ENCODE measurements at places on chromosomes 1 and 21.

DNA sequence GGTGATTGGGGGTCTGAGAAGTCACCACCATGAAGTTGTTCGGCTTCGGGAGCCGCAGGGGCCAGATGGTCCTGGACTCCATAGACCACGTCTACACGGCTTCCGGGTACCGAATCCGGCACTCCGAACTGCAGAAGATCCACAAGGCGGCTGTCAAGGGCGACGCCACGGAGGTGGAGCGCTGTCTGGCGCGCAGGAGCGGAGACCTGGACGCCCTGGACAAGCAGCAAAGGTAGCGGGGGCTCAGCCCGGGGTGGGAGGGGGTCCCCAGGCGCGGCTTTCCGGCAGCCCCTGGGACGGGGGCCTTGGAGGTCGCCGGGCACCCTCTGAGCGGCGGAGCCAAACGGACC, 146.5 kb downstream of the LIPI start:
- no peak for DNase-seq

DNA sequence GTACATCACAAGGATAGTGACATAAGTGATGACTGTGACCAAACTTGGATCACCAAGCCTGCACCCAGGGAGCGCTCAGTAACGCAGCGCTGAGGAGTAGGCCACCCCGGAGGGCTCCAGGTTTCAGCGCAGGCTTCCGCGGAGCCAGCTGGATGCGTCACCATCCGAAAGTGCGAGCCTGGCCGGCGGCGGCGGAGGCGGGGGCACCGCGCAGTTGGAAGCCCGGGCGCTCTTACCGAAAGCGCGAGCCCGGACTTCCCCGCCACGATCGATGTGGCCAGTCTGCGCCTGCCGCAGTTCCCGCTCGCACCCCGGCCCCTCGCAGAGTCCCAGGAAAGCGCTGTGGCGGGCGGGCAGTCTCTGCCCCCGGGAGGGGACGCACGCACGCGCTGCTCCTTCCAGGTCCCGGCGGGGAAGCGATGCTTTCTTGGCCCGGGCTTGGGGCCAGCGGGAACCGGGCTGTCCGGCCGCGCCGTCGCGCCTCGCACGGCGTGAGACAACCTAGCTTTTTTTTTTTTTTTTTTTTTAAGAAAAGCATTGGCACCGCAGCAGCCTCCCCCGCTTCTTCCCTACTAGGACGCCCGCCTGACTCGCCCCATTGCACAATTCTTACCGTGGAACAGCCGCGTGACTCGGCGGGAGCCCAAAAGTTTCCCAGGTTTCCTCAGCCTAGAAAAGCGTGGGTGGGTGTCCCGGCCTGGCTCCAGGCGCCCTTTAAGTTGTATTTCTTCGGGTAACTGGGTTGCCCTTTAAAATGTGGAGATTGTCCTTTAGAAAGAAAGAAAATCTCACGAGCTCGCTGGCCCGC, 36.4 kb upstream of the JAK1 start:
- no peak for DNase-seq

DNA sequence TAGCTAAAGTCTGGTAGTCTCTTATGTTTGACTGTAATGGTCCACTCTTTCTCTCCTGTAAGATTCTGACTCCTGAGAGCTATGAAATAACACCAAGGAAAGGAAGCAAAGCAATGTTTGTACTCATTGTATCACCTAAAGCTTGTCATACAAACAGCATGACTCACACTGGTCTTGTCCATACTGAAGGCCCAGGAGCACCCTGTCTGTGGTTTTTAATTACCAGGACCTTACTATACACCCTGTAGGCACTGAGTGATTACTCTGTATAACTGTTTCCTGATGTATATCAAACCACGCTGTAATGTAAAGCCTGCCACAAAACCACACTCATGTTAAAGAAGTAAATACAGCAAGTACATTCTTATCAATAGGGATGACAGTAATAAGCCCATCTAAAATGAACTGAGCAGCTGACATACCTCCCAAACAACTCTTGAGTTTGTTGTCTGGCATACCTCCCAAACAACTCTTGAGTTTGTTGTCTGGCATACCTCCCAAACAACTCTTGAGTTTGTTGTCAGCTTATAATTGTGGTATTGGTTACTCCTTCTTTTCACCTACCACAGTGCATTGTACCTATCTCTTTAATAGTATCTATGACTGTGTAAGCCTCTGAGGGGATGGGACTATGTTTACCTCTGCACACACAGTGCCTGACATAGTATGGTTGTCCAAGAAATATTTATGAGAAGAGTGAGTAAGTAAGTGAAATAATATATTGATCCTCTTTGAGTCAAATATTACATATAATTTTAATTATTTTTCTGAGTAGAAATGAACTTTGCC, 11.6 kb upstream of the TNFSF18 start:
- DNase-seq, result no peak

DNA sequence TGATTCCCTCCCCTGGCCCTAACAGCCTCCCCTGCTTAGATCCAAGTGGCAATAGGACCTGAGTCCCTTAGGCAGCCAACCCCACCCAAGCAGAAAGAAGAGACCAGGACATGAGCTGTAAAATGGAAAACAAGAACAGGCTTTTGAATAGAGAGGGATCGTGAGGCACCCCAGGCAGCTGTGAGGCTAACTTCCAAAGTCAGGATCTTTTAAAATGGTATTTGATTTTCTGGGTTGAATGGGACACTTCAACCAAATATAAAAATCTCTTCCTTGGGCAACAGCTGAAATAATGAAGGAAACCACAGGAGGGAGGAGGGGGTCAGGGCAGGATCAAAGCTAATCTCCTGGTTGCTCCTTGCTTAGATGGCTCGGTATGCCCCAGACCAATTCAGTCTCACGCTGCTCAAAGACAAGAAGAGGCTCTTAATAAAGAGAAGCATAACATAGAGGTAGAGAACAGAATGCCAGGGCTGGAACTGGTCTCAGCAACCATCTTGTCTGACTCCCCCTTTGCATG, 28.6 kb upstream of the AVPR1B start:
- no peak for DNase-seq

- no peak for DNase-seq
These were observed 90.4 kb downstream of the DHRS3 start for GRCh38 chr1:12527564-12527963.

- no peak for DNase-seq
These were observed 6.0 kb downstream of the KLHDC8A start for GRCh38 chr1:205350691-205351141.

DNA sequence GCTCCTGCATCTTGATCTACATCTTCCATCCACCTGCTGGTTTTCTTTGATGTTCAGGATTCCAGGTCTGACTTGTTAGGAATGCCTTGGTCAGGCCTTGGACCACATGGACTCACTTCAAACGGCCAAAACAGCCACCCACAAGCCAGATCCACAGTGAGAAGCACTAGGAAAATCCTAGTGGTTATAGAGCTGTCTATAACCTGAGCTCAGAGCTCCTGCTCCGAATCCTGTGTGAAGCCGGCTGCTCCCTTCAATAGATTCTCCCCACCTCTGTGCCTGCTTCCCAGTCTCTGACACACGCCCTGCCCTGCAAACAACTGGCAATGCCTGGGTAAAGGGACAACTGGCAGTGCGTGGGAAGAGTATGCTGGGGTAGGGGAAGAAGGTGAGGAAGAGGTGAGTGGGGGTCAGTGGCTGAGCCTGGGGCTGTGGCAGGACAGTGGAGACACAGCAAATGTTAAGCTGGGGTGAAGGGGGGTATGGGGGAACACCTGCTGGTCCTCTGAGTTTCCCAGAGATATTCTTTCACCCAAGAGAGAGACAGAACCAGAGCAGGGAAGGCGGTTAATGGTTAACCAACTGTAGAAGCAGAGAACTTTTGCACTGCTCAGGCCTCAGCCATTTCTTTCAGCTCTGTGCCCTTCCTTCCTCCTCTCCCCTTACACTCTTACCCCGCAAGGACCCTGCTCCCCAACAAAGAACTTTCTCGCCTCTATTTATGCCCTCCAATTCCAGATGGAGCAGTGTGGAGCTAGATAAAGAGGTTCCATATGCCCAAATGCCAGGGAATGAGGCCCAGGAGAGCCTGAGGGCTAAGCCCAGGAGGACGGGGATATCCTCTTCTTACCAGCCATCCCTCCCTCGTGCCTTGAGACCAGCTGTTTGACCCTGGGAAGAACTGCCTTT, 4.5 kb downstream of the PLXNA2 start:
- no peak for DNase-seq

DNA sequence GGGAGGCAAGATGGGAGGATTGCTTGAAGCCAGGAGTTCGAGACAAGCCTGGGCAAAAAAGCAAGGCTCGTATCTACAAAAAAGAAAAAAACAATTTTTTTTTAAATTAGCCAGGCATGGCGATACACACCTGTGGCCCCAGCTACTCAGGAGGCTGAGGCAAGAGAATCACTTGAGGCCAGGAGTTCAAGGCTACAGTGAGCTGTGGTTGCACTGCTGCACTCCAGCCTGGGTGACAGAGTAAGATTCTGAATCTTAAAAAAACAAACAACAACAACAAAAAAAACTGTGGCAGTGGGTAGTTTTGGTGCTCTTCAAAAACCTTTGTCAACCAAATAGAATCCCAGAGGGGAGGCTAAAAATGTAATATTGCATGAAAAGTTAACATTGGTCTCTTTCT, 734 bp downstream of the PTPN22 start:
- DNase-seq, result no peak

DNA sequence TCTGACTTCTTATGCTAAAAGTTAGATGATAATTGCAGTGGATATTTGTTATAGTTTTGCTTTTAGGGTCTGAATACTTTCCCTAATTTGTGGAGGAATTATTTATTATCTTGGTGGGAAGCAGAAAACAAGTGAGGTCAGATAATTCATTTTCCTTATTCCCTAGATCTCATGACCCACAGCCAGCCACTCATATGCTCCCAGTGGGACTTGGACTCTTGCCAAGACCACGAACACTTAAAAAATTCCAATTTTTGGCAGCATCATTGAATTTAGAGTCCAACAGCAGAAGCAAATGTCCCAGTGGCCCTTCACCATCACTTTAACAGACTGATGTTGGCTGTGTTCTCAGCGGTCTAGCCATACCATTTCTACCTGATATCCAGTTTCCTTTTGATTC, 204.2 kb downstream of the HMCN1 start:
- no peak for DNase-seq

- DNase-seq, result no peak
These were observed 19.5 kb downstream of the SUSD4 start for GRCh38 chr1:223344491-223344890.

DNA sequence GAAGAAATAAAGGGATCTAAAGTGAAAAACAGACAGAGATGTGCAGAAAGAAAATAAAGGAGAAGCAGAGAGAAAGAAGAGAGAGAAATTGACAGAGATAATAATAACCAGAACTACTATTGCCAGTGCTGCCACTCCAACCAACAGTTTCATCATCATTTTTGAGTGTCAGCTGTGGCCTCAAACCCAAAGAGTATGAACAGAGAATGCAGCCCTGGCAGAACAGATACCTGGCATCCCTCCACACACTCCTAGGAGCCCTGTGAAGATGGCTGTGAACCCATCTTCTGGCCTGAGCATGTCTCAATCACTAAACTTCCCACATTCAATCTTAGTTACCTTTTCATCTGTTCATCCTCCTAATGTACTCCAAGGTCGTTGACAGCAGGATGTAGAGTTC, 385.8 kb upstream of the NFIA start:
- no peak for DNase-seq

DNA sequence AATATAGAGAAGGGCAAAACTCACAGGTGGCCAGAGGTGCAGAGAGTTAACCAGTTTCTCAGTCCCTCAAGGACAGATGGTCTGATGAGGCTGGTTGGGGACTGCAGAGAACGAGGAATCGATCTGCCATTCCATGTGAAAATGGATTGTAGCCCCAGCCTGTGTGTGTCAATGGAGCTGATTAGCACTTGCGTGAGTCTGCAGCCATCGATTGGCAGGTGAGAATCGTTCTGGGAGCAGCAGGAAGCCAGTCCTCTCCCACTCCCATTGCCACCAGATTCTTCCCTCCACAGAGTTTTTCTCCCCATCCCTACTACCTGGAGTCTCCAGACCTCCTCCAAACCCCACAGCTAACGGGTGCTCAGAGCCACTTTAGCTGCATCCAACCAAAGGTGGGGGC, 18.3 kb upstream of the PSMB2 start:
- DNase-seq, result no peak

GRCh38 chr1:162704673-162705424, 72.6 kb downstream of the DDR2 start:
- DNase-seq, result no peak

- DNase-seq, result no peak
These were observed 19.4 kb downstream of the KIAA2013 start for GRCh38 chr1:11906870-11907269.

DNA sequence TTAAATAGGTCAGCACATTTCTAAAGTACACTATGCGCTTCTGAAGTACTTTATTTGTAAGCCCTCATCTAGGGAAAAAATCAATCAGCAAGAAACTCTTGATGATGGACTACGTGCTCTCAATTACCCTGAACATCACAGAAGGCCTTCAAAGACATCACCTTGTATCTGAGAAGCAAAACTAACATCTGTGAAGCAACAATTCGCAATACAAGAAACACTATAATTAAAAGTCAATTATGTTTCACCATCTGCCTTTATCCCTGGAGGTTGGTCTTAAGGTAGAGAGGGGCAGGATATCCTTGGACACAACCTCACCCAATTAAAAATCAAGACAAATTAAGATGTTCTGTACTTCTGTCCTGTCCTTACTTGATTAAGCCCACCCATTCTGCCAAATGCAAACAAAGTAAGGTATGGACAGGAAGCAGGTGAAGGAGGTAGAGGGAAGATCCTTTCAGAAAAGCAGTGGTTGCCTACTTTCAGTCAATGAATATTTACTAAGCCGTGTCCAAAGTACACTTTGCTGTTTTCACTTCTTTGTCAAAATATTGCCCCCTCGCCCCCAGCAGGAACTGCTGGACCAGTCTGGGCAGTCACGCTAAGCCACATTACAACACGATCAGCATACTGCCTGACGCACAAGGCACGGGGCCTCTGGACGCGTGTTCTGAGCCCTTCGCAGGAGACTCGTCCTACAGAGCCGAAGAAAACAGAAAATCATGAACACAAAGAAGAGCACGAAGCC, 887 bp downstream of the SLC19A2 start:
- DNase-seq, result peak; percentile 75

GRCh38 chr1:51264451-51264850, 28.4 kb downstream of the RNF11 start:
- DNase-seq, result no peak

- DNase-seq, result no peak
These were observed 17.2 kb downstream of the NFYC start for GRCh38 chr1:40708750-40709099.

- DNase-seq, result no peak
These were observed 485.4 kb upstream of the PRMT6 start for GRCh38 chr1:106571109-106571508.

DNA sequence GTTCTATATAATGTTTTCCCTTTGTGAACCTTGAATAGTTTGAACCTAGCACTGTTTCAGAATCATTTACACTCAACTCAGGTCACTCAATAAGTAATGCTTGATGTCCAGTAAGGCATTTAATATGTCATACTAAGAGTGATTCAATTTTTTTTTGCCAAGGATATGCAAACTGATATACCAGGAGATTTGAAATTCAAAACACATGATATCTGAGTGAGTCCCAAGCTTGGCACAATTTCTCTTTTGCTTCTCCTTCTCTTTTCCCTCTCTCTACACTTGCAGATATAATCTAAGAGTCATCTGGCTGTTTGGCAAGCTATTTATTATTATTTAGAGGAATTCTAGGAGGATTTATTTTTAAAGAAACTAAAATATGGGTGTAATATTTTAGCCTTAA, 61.6 kb upstream of the SPAG17 start:
- no peak for DNase-seq

Measured in C1 segment of cervical spinal cord (tissue), 14 donors.